ENCODE measurements at places on chromosomes 2 and 18.

DNA sequence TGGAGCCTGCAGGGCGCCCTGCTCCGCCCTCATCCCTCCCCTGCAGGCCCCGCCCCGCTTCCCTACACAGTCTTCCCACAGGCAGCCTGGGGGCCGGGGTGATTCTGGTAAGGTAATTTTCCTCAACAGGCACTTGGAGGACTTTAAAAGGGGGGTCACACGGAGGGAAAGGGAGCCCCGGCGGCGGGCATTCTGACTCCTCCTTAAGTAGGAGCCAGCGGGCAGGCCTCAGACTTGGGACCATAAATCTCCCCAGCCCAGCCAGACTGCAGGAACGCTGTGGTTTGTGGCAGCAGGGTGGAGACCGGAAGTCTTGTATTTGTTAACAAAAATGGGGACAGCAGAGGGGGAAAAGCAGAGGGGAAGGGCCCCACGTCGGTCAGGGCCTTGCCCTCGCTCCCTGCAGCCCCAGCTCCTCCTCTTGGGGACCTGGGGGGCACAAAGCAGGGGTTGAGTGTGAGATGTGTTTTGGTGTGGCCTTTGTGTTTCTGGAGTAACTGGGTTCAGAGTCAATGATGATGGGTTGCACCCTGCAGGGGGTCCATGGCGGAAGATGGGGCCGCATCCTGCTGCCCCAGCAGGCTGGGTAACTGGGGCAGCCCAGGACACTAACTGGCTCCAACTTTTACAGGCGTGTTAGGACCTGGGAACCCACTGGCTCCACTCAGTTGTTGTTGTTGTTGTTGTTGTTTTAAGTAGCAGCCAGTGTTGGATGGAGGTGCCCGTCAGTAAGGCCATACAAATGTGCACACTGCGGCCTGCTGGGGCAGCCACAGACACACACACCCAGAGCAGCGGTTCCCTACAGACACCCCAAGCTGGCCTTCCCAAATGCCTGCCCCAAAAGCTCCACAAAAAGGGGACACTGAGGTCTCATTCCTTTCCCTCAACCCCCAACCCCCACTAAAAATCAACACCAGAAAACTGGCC lies 27.7 kb downstream of the SMAD7 start:
- DNase-seq, result no peak

DNA sequence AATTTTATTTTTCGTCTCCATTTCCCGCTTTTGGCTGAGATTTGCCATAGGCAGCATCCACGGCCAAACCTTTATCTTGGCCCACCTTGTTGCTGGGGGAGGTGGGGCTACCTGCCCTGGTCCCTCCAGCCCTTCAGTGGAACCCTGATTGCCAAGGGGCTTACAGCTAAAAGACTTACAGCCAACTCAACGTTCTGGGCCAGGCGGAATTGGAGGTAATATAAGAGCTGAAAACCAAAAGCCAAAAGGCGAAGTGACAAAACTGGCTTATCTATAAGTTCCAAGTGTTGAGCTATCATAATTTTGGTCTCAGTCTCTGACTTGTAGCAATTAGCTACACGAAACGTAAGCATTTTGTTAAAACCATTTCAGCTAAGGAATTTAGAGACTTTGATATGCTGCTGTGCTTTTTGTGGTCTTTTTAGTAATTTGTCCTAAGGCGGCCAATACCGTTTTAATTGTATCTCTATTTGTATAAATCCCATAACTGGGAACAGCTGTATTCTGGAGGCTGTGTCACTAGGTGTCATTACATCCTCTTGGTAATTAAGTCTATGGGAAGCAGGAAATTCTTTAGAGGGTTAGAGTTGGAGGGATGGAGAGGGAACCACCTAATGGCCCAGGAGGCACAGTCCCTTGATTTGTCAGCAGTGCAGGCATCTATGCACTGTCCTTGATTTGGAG lies 24.0 kb downstream of the PDCD1 start:
- DNase-seq, result no peak

GRCh38 chr18:57859314-57859713 lies 56.2 kb upstream of the ATP8B1 start:
- no peak for DNase-seq

GRCh38 chr2:236904389-236905263 lies 181.1 kb upstream of the COPS8 start:
- DNase-seq, result no peak

GRCh38 chr2:3253913-3254441 lies 123.6 kb downstream of the EIPR1 start:
- no peak for DNase-seq

DNA sequence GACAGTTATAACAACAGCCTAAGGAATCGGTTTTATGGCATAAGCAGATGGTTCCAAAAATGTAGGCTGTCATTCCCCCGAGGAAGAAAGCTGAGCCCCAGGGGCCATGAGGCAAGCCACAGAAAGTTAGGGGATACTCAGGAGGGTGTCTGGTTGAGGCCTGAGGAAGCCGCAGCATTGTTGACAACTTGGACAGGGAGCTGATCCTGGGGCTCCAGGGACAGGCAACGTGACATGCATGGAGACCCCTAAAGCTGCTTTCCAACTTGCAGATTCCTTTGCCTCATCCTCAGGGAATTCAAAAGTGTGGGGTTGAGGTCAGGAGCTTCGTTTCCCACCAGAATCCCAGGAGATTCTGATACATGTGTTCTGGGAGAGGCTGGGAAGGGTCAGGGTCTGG lies 20.9 kb downstream of the CELF4 start:
- DNase-seq, result no peak

- DNase-seq, result no peak
Measured at GRCh38 chr18:42477267-42477666, 522.2 kb downstream of the PIK3C3 start.

GRCh38 chr2:156340804-156341451 lies 8.4 kb upstream of the NR4A2 start:
- DNase-seq, result no peak

- DNase-seq, result no peak
Measured at GRCh38 chr2:216283038-216283900, 89.0 kb downstream of the MARCHF4 start.

DNA sequence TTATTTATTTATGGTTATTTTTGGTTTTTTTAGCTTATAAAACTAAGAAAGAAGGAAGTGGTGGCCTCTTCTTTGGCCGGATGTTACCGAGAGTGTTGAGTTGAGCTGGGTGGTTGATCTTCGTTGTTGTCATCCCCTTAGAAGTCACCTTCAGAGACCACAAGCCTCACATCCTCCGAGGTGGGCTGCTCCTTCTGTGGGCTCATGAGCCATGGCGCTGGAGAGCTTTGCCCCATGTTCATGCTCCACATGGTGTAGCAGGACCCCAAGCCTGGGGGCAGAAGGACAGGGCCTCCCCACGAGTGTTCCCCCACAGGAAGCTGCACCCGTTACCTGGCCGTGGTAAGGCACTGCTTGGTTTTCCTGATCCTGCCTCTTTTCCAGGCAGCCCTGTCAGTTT lies 23.4 kb downstream of the SNTG2 start:
- no peak for DNase-seq
